ENCODE measurements at places on chromosomes 11 and 22.

- no peak for DNase-seq
These were observed 13.6 kb downstream of the KCNJ5 start for GRCh38 chr11:128904656-128905344.

DNA sequence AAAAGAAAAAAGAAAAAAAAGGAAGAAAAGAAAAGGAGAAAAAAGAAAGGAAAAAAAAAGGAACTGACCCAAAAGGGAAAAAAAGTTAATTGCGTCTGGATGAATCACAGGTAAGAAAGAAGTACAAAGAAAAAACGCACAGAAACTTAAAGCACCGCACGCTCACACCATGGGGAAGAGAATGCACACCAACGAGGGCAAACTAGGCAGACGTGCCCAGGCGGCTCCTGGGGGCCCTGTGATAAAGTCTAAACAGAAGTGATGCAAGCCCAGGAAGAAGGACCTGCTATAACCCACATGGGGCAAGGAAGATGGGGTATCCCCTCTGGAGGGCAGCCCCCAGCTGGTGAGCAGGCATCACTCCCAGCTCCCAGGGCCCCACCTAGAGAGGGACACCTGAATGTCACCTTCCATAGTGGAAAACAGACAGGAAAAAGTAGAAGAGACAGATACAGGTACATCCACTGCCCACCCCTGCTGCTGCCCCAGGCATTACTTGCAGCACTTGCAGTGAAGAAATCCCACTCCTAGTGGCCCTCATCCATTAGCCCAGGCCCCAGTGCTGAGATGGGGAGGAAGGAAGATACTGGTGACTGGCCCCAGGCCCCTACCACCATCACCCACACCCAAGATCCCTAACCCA, 28.9 kb downstream of the NAP1L4 start:
- no peak for DNase-seq

DNA sequence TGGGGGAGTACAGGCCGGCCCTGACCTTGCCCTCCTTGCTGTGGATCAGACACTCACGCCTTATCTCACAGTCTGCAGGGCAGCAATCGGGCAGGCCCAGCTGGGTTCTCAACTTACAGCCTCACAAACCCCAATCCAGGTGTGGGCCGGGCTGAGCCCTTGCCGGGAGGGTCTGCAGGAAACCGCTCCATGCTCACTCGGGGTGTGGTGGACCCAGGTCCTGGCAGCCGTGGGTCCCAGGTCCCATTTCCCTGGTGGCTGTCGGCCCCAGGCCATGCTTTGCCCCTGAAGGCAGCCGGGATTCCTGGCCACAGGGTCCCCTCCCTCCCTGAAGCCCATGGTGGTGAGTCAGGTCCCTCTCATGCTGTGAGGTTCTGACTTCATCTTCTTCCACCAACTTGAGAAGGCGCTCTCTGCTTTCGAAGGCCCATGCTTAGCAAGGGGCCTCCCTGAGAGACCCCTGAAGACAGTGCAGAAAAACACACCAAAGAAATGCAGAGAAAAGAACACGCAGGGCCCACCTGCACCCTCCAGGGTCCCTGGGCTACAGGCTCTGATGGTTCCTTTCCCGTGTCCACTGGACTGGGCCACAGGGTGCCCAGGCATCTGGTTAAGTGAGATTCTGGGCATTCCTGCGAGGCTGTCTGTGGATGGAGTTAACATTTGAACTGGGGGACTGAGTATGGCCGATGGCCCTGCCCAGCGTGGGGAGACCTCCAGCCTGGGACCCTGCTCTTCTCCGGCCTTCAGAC, 588.2 kb downstream of the BRD1 start:
- DNase-seq, result no peak

- no peak for DNase-seq
These were observed 228.0 kb downstream of the AASDHPPT start for GRCh38 chr11:106305458-106305857.

GRCh38 chr22:29635734-29636357, 32.4 kb downstream of the NF2 start:
- no peak for DNase-seq

DNA sequence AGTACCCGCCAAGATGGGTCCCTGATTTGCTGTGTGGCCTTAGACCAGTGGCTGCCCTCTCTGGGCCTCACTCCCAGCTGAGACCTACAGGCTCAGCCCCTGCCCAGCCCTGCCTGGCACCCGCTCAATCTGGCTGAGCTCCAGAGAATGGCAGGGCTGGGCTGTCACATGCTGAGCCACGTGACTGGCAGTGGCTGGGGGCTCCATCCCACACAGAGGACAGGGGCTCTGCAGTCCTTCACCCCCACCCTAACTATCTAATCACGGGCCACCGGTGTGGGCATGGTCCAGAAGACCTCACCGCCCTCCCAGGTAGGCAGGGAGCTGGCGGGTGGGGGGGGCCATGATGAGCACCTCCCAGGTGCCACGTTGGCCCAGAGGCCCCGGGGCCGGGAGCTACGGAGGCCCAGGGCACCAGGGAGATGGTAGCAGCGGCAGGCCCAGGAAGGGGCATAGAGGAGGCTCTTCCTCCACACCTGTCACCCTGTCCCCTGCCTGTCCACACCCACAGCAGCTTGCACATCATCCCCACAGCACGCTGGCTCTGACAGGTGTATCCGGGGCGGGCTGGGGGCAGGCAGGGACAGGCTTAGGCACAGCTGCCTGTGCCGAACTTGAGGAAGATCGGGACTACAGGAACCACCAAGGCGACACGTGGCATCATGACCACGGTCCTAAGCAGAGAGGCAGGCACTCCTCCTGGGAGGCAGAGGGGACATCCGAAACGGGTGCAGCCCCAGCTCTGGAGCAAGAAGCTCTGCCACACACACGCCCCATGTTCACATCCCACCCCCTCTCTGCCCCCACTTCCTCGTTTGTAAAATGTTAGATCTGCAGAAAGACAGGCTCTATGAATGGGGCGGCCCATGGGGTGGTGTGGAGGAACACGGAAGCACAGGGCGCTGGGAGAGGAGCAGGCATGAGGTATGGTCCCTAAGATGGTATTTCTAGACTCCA, 1.5 kb upstream of the ALDH3B1 start:
- no peak for DNase-seq

DNA sequence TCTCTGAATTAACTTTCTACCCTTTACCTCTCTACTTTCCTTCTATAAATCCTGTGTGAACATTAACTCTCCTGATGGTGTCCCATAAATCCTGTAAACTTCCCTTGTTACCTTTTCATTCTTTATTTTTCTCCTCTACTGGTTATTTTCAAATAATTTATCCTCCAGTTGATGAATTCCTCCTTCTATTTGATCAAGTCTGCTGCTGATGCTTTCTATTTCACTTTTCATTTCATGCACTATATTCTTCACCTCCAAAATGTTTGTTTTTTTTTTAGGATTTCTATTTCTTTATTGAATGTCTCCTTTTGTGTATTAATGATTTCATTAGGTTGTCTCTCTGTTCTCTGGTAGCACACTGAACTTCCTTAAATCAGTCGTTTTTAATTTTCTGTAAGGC, 68.6 kb downstream of the KCNQ1OT1 start:
- no peak for DNase-seq

DNA sequence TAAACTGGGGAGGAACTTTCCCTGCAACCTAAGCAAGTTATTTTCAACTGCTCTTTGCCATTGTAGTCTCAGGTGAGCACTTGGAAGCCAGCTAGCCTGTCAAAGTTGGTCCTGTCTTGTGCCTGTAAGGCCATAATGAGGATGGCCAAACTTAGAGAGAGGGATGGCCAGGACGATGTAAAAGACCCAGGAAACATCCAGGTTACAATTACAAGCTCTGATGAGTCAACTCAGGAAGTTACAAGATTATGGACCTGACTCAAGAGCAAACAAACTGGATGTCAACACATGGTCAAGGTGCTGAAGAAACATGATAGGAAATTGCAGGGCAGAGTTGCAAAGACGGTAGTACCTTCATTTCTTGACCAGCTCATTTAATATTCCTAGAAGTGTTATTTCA, 1.6 kb downstream of the GTPBP1 start:
- no peak for DNase-seq

- DNase-seq, result no peak
These were observed 4.7 kb downstream of the HARBI1 start for GRCh38 chr11:46612326-46612725.

DNA sequence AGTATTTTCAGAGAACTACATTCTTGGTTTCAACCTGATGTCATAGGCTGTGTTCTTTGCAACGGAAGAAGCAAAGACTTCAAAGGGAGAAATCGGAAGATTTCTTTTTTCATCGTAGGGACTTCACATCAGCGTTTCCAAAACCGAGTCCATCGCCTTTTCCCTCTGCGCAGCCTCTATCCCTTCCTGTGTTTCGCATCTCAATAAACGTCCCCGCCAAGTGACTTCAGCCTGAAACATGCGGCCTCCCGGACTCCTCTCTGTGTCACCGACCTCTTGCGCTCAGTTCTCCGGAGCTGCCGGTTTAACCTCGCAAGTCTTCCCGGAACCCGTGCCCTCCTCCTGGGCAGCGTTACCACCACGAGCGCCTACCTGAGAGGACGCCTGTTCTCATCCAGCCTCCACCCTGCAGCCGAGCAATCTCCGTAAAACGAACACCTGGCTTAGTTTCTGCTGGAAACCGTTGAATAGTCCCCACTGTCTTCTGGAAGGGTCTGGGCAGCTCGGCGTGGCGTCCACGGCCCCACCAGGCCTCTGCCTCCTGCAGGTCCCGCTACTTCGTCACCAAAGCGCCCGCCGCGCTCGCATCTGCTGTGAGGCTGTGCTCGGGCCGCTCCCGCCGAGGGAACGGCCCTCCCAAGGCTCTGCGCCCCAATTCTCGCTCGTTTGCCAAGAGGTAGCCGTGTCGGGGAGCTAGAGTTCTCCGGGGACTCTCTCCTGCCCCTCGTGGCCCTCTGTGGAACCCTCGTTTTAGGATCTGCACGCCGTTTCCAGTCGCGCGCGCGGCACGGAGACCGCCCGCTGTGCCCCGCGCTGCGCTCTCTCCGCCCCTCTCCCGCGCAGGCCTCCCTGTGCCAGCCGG, at the start of gene GLB1L3:
GLB1L3 (plus strand) TSS at position 846 of the 862 bp plus-strand sequence. CDS start 362 bp downstream, outside the sequence.
- peak; percentile 87 for DNase-seq

- DNase-seq, result no peak
These were observed 1.7 kb upstream of the DCHS1 start for GRCh38 chr11:6657346-6657745.

- DNase-seq, result no peak
These were observed 5.4 kb downstream of the PTPMT1 start for GRCh38 chr11:47570651-47571356.

DNA sequence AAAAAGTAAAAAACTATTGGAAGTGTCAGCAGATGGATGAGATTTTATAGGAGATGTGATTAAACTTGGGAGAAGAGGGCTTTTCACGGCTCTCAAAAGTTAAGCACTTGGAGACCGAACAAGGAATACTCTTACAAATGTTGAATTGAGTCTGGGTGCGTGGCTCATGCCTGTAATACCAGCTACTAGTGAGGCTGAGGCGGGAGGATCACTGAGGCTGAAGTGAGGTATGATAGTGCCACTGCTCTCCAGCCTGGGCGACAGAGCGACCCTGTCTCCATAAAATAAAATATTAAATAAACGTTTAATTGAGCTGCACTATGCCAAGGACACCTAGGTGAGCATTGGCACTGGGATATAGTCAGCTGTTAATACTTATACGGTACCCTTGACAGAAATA, 1.9 kb downstream of the CEP57 start:
- no peak for DNase-seq

DNA sequence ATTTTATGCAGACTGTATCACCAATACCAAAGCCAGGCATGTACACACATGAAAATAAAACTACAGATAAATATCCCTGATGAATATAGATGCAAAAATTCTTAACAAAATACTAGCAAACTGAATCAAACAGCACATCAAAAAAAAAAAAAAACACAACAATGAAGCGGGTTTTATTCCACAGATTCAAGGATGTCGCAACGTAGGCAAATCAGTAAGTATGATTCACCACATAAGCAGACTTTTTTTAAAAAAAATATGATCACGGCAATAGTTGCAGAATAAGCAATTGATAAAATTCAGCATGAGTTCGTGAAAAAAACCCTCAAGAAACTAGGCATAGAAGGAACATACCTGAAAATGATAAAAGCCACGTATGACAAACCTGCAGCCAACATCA, 21.3 kb downstream of the OR51F1 start:
- DNase-seq, result no peak

DNA sequence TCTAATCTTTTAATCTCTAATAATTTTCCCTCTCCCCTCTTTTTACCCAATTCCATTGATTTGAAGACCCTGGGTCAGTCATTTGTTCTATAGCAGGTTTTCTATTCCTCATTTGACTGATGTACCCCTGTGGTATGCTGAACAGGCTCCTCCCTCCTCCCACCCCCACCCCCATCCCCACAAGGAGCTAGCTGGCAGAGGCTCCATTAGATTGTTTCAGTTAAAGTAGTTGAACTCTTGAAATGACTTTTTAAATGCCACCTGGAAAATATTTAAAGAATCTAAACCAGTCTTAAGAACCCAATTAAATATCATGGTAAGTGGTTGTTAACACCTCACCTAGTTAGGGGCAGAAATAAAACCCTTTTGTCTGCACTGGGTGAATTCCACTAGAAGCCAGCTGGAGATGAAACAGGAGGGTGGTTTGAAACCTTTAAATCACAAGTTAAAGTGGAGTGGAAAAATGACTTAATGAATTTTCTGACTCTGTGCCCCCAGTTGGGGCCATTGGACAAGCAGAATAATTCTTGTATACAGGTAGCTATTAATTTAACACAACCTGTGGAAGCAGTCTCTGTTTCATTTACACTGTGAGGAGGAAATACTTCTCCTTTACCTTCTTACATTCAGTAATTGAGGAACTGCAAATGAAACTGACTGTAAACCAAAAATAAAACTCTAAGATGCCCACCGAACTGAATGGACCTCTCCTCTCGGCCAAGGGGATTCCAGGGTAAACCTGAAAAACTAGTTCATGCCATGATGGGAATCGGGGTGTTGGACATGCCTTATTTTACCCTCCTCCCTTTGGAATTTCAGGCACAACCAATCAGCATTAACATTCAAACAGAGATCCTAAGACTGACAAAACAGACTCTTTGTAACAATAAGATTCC, 30.7 kb downstream of the PRR5L start:
- DNase-seq, result no peak

GRCh38 chr11:22337596-22338485, at the start of gene SLC17A6:
TSS of gene SLC17A6 (plus strand) at chr11:22338381. CDS start at chr11:22338534, 153 bp downstream.
- DNase-seq, result no peak

GRCh38 chr11:111905411-111905810, 6.2 kb downstream of the CRYAB start:
- DNase-seq, result no peak

GRCh38 chr22:26082866-26083265, 86.4 kb upstream of the SEZ6L start:
- no peak for DNase-seq

DNA sequence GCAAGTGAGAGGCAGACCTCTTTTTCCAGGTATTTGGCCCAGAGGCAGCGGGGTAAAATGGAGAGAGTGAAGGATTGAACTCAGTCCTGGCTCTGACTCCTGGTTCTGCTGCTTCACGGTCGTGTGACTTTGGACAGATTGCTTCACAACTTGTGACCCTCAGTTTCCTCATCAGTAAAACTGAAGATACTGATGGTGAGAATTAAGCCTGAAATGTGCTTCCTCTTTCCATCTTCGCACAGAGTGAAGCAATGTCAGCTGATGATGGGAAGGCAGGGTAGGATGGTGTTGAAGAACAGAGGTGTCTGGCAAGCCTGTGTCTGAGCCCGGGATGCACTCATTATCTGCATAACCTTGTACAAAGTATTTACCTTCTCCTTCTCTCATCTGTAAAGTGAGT, 59.0 kb downstream of the UBASH3B start:
- no peak for DNase-seq
